ENCODE measurements at places on chromosomes 4 and X.

GRCh38 chr4:32393806-32394205, 1673.6 kb downstream of the PCDH7 start:
- no peak for DNase-seq

GRCh38 chr4:123288309-123289025, 108.1 kb upstream of the SPRY1 start:
- no peak for DNase-seq

DNA sequence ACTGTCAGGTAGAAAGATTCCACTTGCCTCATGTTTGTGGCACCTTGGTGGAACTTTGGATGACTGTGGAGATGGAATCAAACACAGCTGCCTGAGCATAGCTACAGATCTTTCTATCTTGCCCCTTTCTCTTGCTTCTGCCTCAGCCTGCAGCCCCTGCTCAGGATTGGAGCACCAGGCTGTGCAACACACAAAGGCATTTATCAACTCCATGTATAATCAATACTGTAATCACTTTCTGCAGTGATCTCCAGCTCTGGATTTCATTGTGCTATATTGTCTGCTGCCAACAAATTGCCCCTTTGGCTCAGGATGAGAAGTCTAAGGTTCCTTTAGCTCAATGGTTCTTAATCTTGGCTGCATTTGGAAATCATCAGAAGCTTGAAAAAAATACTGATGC, 86.3 kb upstream of the PRPS1 start:
- no peak for DNase-seq

- DNase-seq, result no peak
Observed at GRCh38 chrX:155262970-155263754, 1.1 kb downstream of the RAB39B start.

GRCh38 chr4:148052448-148052847, 320.6 kb downstream of the ARHGAP10 start:
- DNase-seq, result no peak

DNA sequence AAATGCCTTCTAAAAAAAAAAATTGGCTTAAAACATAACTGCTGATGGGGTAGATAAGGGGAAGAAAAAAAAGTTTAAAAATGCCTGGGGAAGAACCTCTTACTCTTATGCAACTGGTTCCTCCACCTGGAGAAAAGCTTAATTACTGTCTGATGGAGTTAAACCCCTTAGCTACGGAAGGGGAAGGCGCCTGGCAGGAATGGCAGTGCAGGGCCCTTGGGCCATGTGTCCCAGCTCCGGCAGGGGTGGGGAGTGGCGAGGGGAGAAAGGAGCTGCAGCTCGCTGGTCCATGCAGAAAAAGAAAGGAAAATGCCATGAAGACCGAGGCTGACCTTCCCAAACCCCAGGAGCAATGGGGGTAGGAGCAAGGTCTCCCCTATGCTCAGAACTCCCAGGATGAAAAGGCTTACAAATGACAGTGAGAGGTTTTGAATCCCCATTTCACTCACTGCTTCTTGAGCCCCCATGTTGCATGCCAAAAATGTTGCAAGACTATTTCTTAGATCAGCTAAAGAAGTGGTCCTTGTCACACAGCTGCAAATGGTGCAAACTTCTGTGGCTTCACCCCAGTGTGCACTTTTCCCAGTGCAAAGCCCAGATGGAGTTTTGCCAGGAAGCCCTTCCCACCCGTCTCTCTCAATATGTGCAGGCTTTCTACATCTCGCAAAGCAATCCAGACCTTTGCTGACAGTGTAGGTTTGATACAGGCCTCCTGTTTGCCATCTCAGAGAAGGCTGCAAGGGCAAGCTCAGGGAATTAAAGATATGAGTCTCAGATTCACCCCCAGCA, 204.8 kb upstream of the CT83 start:
- no peak for DNase-seq

- no peak for DNase-seq
Observed at GRCh38 chr4:16161851-16162408, 64.3 kb downstream of the TAPT1 start.

GRCh38 chrX:19842542-19842941, 44.9 kb downstream of the SH3KBP1 start:
- DNase-seq, result no peak

GRCh38 chr4:14431155-14432134, 570.8 kb upstream of the CPEB2 start:
- DNase-seq, result no peak

DNA sequence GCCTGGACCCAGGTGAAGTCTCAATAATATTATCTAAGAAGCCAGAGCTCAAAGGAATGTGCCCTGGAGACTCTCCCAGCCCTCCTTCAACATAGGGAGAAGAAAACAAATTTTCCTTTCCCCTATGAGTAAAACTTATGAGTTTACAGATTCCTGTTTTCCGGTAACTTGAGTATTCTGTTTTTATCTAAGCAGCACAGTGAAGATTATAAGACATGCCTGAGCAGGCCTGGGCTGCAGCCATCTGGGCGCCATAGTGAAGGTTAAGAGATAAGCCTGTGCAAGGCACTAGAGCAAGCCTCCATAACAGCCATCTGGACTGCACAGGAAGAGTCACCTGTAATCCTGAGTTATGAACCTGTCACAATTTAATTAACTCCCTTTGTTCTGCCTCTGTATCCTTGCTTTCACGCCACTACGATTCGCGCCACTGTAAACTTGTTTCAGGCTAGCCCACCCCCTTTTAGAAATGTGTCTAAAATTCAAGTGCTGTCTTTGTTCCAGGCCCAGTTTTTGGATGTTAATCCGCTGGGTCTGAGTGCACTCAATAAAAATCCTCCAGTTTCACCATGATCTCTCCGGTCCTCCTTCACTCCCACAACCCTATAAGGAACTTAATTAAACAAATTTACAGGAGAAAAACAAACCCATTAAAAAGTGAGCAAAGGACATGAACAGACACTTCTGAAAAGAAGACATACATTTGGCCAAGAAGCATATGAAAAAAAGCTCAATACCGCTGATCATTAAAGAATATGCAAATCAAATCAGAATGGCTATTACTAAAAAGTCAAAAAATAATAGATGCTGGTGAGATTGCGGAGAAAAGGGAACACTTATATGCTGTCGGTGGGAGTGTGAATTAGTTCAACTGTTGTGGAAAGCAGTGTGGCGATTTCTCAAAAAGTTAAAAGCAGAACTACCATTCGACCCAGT, 189.5 kb downstream of the APBB2 start:
- no peak for DNase-seq

GRCh38 chrX:123331349-123331748, 147.3 kb downstream of the GRIA3 start:
- DNase-seq, result no peak

DNA sequence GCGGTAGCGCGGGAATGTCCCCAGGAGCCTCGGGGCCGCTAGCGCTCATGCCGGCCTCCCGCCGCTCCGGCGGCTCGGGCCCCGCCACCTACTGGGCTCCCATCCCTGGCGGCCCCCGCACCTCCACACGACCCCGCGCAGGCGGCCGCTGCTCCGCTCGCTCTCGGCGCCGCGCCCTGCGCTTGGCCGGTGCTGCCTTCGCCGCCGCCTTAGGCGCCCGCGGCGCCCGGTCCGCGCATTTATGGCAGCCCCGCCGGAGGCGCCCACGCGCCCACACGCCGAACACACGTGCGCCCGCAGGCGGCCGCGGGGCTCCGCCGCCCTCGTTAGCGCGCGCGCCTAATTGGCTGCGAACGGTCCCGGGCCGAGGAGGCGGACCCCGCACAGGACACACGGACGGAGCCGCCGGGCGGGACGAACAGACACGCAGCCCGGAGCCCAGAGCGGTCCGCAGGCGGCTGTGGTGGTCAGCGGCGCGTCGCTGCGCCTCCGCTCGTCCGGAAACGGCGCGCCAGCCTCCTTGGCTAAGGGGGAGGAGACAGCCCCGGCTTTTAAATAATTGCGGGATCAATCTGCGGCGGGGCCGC, at the start of gene NKX1-1:
NKX1-1 (minus strand) TSS at position 49 of the 587 bp plus-strand sequence; CDS start at position 49, 0 bp downstream.
- DNase-seq, result no peak

DNA sequence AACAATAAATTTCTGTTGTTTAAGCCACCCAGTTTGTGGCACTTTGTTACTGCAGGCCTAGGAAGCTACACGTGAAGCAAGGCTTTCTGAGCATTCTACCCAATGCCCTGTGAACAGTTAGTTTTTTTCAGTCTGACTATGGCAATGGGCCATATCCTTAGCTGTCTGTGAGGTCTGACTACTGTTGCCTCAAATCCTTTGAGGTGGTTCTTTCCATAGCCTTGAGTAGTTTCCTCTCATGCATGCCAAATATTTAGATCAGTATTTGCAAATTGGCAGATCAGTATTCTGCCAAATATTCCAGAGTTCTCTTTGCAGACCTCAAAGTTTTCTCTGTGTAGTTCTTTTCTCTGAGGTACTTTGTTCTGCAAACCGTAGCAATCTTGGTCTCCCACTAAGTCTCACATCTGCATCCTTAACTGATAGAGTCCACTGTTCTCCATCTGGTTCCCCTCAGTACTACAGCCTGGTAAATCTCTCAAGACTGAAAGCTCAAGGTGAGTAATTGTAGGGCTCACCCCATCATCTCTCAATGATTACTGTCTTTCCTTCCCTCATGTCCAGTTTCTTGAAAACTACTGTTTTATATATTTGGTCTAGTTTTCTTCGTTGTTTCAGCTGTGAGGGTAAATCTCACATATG, 984.9 kb upstream of the INTU start:
- DNase-seq, result no peak

DNA sequence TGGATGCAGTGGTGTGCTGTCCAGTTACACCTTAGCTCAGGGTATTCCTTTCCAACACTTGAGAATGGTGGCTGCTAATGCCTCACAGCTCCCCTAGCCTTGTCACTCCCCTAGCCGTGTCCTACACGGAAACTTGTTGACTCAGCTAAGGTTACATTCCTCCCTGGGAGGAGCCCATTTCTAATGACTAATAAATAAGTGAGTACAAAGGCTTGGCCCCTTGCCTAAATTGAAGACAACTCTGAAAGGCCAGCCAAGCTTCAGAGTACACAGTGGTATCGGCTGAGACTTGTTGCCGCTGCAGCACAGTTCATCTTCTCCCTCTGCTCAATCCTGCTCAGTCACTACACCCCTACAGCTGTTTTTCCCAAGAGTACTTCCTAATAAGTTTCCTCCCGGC, 21.2 kb upstream of the SLC25A31 start:
- DNase-seq, result no peak

DNA sequence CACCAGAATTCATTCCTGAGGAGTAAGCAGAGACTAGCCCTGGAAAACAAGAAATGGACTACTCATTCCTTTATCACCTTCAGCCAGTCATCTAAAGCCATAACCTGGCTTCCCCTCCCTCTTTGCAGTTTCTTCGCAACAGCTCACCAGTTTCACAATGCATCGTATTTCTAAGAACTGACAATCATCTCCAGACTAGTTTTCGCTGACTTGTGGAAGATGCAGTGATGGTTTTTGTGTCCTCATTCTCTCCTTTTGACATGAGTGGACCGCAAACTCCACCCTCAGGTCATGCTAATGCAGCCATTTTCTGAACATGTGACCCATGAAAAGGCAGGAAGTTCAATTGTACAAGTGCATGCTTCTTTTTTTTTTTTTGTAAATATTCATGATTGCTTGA, 1203.5 kb downstream of the PCDH7 start:
- DNase-seq, result no peak

GRCh38 chr4:86898562-86898961, 6.3 kb upstream of the C4orf36 start:
- DNase-seq, result no peak

DNA sequence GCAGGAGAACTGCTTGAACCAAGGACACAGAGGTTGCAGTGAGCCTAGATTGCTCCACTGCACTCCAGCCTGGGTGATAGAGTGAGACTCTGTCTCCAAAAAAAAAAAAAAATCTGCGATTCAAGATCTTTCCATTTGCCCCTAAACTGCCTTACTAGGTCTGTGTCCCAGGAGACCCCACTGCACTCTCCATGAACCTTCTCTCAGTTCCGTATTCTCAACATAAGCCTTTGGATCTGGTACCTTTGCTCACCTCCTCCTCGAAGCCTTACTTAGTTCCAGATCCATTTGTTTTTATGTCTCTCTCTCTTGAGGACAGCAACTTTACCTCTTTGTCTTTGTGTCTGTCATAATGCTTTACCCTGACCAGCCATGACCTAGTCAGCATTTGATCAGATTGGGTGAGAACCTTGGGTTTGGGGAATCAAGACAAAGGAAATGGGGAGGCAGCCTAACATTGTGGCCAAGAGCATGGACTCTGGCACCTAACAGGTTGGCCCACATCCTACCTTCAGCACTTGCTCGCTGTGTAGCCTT, 33.7 kb downstream of the BST1 start:
- no peak for DNase-seq

- DNase-seq, result no peak
Observed at GRCh38 chr4:140081641-140082390, 72.2 kb downstream of the MAML3 start.

- no peak for DNase-seq
Observed at GRCh38 chr4:6746721-6747293, 30.8 kb downstream of the BLOC1S4 start.

DNA sequence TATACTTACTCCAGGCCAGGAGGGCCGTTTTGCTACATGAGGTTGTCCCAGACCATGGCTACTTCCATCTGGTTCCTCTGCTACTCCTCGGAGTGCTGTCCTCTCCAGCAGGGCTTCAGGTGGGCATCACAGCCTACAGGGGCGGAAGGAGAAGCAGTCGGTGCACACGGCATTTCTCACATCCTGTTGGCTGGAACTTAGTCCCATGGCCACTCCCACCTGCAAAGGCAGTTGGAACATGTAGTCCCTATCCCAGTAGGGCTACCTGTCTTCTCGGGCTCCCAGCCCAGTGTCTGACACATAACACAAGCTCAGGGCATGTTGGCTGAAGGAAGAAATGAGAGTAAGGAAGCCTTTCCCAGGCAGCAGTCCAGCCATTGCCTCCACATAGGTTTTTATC, 7.7 kb upstream of the STK32B start:
- DNase-seq, result no peak

GRCh38 chrX:112513154-112513553, 166.6 kb downstream of the LHFPL1 start:
- DNase-seq, result no peak

DNA sequence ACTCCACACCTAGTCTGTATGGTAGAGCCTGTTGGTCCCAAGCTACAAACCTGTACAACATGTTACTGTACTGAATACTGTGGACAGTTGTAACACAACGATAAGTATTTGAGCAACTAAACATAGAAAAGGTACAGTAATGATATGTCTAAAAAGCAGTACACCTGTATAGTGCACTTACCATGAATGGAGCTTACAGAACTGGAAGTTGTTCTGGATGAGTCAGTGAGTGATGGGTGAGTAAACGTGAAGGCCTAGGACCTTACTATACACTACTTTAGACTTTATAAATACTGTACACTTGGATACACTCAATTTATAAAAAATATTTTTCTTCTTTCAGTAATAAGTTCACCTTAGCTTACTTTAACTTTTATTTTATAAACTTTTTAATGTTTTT, 104.0 kb downstream of the TMA16 start:
- DNase-seq, result no peak

DNA sequence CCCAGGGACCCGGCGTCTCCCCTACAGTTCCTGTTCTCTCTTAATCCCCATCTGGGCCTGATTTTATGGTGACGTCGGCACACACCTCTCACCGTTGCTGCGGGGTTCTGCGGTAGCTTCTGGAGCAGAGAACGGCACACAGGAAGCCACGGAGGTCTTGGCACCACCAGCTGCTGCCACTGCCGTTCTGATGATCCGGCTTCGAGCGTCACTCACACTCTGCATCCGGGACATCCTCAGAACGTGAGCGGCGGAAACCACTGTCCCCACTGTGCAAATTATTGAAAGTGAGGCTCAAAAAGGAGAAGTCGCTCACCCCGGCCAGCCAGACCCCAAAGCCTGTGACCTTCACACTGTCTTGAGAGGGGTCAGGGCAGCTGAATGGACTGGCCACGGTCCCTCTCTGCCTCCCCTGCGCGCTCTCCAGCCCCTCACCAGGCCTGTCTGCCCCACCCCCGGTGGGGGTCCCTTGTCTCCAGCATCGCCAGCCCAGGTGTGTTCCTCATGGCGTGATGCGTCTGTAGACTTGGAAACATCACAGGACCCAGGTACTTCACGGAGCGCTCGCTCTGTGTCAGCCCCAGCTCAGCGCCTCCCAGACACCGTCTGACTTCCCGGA, 201.1 kb downstream of the AFAP1 start:
- DNase-seq, result no peak
